Stimulated activated CD8-positive, alpha-beta memory T cell treated with anti-CD3 and anti-CD28 coated beads, Interleukin-15, amount 100 ng/mL, for 24 hours (primary cell): ENCODE measurements at places on chromosomes 4 and X.

GRCh38 chrX:30663322-30663721 is 10.1 kb downstream of the GK start:
- DNase-seq, result no peak

GRCh38 chr4:57090079-57090478 is 20.1 kb downstream of the IGFBP7 start:
- no peak for DNase-seq

GRCh38 chr4:20196476-20196875 is 55.2 kb upstream of the SLIT2 start:
- no peak for DNase-seq

- DNase-seq, result no peak
Observed at GRCh38 chr4:162912482-162912881, 254.2 kb downstream of the NAF1 start.

DNA sequence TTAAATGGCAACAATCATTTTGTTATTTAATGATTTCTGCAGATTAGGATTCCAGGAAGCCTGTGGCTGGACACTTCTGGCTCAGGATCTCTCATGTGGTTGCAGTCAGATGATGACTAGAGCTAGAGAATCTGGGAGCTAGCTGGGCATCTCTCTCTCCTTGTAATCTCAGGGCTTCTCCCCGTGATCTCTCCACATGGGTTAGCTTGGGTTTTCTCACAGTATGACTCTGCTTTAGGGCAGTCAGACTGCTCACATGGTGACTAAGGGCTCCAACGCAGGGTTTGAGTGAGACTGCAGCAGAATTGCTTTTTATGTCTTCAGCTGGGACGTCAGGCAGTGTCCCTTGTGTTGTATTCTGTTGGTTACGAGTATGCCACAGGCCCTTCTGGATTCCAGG is 361.4 kb downstream of the CBLL2 start:
- no peak for DNase-seq

DNA sequence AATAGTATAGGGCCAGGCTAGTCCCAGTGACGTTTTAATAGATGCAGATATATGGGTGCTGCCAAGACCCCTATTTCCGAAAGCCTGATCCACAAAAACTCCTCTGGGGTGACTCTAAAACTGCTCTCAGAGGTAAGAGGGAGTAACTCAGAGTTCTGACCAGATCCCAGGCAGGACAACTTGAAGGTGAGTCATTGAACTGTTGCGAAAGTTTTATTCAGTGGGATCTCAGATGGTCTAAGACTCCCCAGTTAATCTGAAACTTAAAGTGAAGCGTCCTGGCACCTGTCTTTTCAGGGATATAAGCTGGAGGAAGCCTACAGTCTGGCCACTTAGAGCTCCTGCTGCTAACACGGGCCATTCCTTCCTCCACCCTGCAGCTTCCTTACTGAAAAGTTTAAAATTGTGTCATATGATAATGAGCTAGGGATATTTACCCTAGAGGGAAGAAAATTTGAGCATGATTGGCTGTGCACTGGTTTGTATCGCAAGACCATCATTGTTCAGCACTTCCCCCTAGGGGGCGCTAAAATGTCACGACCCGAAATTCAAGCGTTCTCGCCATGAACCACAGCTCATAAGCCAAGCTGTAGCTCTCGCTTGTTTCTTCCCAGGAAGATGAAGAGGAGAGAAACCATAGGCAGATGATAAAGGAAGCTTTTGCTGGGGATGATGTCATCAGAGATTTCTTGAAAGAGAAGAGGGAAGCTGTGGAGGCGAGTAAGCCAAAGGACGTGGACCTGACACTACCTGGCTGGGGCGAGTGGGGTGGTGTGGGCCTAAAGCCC is 19.5 kb downstream of the UTP14A start:
- no peak for DNase-seq
